Choroid plexus epithelial cell (primary cell): ENCODE measurements at places on chromosomes 1 and 21.
A peak's percentile ranks its signal among the peaks of the same experiment; 100 is the strongest.

- no peak for DNase-seq
These were observed 39.9 kb downstream of the SIPA1L2 start for GRCh38 chr1:232589812-232590743.

GRCh38 chr1:211135342-211135950 lies 1.5 kb upstream of the KCNH1 start:
- DNase-seq, result peak; percentile 74

DNA sequence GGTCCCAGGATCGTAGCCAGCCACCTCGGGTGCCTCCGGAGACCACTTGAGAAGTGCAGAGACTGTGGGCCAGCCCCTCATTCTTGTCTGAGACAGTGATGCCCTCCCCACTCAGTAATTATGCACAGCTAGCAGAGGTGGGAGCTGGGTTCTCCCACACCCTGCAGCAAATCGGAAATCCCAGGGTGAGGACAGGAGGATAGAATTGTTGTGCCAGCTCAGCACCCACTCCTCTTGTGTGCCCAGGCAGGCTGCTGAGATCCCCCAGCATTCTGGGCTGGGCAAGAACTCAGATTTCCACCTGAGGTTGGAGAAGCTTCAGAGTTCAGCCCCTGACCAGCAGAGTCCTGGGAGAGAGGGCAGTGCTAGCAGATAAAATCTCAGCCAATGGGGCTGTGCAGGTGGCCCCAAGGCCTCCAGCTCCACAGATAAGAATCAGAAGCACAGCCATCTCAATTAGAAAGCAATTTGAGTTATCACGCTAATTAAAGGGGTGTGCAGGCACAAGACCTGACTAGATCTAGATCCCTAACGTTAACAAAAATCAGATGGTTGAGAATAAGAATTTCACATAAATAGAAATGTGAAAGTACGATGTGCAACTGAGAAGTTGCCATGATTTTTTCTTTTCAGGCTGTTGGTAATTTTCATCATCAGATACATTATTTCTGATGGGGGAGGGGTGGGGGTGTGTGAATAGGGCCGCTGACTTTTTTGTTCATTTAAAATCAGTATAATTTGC lies 45.5 kb upstream of the IRF2BP2 start:
- no peak for DNase-seq

DNA sequence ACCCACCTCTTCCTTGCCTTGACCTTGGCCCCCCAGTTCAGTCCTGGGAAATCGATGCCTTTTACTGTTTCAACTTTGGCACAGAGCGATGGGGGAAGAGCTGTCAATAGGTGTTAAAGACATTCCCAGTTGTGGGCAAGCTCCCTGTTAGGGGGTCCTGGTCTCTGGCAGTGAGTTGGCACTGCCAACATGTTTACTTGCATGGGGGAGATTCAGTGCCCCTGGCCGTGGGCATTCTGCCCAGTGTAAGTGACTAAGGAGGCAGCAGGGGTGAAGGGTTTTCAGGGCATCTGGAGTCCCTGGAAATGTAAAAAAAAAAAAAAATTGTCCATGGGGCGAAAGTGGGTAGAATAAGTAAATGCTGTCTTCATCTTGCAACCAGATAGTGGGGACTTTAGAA lies 407.0 kb downstream of the PTPRU start:
- DNase-seq, result no peak

DNA sequence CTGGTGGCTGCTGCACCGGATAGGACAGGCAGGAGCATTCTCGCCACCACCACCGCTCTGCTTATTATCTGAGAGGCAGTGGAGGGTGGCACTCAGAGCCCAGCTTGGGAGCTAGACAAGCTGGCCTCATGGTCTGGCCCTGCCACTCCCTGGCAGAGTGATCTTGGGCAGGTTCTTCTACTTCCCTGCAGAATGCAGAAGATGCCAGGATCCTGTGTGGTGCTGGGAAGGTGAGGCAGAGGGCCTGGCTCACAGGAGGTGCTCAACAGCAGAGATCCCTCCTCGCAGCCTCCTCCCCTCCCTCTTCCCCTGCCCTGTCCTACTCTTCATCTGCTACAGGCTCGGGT lies 60.4 kb downstream of the ARHGEF10L start:
- no peak for DNase-seq

DNA sequence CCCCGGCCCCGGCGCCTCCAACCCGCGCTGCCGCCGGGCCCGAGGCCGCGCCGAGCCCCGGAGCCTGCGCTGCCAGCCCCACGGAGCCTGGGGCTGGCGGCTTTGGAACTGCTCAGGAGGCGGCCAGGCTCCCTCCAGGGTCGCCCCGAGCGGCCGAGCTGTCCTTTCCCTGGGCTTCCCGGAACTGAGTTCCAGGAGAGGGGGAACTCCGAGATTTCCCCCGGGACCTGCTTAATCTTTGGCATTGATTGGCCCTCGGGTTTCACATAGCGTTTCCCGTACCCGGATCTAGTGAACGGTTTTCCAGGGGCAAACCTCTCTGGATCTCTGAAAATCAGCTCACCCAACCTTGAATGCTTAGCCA lies 504 bp downstream of the H6PD start:
- DNase-seq, result peak; percentile 63
